ENCODE measurements at places on chromosomes 2 and 18.

DNA sequence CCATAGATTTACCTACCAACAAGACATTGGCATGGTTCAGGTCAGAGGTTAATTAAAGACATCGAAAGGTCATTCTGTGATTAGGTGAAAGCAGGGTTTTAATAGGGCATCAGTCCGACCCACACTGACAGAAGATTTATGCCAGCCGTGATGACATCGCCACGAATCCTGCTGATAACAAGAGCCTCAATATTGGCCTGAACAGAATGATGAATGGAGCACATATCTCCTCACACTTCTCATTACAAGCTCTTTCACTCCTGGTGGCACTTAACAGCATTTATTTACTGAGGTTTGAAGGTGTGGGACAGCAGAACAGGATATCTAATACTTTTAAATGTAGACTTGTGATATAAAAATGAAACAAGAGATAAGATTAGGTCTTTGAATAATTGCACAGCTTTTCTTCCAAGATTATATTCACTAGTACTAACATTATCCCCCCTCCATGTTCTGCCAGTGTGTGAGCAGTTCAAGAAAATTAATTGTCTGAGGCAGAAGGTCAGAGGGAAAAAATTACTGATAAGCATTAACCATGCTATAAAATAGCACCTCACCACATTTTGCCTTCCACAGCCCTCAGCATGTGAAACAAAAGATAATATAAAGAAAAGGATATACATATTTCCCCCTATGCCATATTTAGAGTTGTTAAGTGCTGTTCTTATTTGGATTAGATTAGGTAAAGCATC lies 23.1 kb upstream of the INSIG2 start:
- DNase-seq, result no peak

DNA sequence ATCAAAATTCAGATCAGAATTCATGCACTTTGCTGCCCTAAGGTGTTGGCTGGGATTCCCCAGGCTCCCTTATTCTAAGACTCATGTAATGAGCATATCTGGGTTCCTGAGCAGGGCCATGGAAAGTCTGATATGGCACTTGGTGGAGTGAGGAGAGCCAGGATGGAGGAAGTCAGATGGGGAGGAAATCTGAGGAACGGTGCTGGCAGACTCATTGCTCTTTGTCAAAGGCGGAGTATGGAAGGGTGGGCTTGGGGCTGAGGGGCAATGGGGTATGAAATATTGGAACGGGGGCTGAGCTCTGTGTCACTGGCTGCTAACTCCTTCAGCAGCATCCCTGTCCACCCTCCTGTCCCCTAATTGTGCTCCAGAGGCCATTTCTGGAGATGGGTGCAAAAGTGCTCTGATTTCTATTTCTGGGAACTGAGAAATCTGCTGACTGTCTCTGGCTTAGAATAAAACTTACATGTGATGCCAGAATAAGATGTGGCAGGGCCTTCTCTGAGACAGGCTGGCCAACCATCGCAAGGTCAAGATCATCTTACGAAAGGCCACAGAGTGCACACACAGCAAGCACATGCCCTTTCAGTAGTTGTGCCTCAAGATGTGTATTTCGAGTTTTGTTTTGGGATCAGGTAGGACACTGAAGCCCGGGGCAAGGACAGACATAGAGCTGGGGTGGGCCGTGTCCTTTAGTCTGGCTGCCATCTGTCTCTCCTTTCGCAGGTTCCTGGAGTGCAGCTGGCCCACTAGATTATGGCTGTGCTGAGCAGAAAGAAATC lies 480.0 kb upstream of the HS6ST1 start:
- DNase-seq, result no peak

DNA sequence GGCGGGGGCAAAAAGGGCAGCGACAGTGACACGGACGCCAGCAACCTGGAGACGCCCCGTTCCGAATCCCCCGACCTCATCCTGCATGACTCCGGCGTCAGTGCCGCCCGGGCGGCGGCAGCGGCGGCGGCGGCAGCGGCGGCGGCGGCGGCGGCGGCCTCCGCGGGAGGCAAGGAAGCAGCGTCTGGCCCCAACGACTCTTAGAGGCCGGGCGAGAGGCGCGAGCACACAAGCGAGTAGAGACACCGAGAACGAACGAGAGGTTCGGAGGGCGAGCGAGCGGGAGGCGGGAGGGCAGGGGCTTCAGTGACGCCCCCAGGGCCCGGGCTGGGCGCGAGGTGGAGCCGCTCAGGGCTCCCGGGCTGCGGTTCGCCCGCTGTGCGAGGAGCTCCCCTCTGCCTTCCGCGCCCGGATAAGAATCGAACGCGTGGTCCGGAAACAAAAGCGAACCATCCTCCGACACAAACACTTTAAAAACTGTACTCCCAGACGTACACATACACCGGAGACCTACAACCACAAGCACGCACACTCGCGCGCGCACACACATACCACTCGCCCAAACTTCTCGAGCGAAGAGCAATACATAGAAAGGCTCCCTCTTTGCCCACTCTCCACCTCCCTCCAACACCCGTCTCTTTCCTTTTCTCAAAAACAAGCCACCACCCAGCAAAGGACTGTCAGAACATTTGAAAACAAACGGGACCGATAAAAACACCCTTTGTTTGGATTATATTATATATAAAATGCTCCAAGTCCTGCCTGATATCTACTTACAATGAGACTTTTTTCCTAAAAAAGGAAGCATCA lies 2.8 kb downstream of the SP9 start:
- peak; percentile 67 for DNase-seq

DNA sequence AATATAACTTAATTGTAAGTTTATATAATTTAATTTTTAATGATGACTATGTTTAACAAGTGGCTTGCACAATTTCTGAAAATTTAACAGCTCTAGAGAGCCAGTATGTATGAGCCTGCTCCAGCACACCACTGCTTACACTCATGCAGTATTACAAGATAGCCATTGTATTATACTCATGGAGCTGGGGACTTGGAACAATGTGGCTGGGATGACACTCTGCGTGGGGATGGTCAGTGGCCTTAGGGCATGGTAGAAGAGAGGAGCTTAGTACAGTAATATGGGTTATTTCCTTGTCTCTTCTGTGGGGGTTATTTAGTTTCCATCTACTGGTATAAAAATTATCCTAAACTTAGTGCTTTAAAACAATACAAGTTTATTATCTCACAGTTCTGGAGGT lies 105.1 kb upstream of the STON1 start:
- DNase-seq, result no peak

DNA sequence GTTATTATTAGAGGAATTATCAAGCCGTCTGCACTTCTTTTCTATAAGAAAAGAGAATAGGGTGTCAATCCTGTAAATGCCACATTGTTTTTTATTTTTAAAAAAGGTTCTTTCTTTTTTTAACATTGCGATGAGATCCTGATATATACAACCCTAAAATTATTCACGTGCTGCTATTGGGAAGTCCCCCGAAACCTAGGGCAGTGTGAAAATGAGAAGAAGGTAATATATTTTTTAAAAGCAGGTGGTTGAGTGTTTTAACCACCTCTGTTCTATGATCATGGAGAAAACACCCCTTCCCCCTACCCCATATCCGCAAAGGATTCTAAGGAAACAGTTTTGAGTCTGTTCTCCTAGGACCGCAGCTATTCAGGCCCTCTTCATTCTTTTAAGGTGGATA lies 94.5 kb upstream of the KLHL14 start:
- no peak for DNase-seq

GRCh38 chr2:54942373-54942772 lies 107.9 kb downstream of the RTN4 start:
- no peak for DNase-seq
